AG10803 (cell line): ENCODE measurements at places on chromosomes 13 and 19.

DNA sequence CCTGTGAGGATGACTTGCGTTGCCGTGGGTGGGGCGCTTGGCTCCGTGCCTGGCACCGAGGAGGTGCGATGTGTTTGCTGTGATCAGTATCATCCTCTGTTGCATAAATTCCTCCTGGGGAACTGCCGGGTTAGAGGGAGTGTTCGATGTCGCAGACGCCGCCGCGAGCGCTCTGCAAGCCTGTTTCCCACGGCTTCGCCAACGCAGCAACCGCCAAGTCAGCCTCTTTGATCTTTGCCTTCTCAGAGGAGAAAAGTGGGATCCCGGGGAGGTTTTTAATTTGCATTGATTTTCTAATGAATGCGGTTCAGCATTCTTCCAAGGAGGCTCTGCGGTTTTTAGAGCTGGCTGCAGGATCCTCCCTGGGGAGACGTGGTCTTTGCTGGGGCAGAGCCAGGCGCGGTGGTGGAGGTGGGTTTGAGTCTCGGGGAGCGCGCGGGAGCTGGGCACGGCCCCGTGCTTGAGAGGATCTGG, 7.6 kb downstream of the GPR32 start:
- DNase-seq, result peak; percentile 8

DNA sequence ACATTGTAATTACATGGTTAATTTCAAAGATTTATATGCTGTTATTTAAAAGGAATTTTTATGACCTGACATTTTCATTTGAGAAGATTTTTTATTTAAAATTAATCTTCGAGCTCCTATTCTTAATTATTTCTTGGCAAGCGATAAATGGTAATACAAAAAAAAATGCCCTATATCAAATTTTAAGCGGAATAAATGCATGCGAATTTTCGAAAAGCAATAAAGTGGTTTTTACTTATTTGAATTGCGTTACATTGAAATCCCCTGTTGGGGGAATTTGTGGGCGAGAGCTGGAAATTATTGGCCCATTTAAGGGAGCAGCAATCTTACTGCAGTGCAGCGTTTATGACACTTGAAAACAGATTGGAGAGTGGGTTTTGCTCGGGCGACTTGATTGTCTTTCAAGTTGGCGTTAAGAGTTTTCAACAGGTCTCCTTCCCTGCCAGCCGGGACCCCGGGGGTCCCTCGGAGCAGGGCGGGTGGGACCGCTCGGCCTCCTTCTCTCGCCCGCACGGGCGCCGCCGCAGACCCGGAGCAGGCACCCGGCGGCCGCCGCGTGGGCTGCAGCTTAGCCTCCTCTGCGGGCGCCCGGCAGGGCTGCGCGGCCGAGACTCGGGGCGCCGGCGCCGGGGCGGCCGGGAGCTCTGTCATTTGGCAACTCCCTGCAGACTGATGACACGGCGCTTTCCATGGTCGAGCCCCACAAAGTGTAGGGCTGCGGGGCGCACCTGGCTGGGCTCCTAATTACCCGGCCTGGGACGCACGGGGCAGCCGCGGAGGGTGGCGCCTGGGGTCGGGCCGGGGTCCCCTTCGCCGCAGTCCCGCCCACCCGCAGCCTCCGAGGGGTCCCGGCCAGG, 255.1 kb upstream of the SOX21 start:
- DNase-seq, result no peak

- peak; percentile 96 for DNase-seq
These were observed 18.2 kb upstream of the PTBP1 start for GRCh38 chr19:778910-779653.

- no peak for DNase-seq
These were observed 1661.6 kb downstream of the SLITRK1 start for GRCh38 chr13:82220641-82221040.

GRCh38 chr19:2164020-2164998, 576 bp downstream of the DOT1L start:
- DNase-seq, result no peak

DNA sequence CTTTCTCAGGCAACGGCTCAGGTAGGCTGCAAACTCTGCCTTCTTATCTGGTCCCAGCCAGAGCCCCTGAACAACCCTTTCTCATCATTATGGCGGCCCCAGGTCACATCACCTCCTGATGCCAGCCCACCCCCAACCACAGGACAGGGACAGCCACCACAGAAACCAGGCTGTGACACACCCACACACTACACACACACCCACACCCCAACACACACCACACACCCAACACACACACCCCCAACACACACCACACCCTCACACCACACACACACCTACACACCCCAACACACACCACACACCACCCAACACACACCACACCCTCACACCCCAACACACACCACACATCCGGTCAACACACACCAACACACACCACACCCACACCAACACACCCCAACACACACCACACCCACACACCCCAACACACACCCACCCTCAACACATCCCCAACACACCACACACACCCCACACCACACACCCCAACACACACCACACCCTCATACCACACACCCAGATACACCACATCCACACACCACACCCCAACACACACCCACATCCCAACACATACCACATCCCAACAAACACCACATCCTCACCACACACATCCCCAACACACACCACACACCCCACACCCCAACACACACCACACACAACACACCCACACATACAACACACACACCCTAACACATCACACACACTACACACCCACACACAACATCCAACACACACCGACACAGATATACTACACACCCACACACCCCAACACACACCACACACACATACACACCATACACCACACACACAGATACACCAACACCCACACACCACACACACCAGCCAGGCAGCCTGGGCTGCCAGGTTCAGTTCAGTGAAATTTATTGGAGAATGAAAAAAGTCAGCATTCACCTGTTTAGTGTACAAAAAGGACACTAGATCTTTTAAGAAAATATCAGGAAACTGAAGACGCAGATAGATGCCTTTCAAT, 4.2 kb upstream of the ISYNA1 start:
- DNase-seq, result no peak

DNA sequence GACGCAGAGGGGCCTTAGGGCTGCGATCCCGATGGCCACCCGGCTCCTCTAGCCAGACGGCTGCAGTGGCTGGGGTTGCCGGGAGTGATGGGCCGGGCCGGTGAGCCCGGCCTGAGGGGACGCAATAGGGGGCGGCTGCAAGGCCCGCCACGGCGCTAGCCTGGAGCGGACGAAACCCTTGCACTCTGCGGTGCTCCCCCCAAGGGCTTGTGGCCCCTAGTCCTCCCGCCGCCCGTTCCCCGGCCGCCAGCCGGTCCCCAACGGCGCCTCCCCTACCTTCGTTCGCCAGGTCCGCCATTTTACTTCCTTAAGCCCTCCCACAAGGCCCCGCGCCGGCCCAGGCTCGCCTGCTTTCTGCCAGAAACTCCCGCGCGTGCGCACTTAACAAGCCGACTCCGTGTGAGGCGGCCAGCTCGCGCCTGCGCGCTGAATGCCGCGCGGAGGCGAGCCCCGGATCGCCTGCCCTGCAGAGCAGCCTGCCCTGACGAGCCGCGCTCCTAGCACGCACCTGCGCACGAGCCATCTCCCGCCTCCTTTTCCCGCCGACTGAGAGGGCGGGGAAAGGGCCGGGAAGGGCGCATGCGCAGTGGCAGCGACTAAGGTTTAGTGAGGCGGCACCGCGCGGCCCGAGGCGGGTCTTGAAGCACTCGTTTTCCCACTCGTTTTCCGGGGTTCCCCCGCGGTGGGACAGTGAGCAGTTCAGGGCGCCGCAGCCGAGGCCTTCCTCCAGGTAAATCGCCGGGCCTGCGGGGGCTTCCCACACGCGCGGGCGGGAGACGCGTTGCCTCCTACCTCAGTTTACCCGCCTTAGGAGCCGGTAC, at the start of gene RANBP3:
TSS of gene RANBP3 (minus strand) at position 356 of the 821 bp plus-strand sequence. CDS start at position 298, 58 bp downstream.
- peak; percentile 99 for DNase-seq

DNA sequence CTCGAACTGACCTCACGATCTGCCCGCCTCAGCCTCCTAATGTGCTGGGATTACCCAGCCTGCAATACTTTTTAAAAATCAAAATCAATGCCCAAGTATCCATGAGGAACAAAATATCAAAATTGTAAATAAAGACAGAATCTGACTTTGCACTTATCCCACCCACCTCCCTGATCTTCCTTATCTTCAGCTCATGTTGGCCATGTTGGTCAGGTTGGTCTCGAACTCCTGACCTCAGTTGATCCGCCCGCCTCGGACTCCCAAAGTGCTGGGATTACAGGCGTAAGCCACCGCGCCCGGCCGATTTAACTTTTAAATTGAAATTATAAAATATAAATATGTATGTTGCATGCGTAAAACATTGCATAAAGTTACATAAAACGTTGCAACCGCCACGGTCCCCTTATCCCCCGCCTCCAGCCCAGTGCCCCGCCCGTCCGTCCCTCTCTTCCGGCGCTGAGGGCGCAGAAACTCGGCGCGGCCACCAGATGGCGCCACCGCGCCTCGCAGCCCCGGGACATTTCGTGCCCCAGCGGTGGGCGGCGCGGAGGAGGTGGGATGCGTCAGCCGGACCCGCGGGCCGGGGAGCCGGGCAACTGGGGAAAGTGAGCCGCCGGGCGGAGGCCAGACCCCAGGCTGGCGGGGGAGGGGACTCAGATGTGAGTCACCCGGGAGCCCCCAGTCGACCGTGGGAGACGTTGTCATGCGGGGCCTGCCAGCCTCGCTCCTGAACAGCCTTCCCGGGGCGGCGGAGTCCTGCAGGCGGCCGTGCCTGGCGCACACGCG, 1.5 kb upstream of the GADD45B start:
- DNase-seq, result peak; percentile 83

DNA sequence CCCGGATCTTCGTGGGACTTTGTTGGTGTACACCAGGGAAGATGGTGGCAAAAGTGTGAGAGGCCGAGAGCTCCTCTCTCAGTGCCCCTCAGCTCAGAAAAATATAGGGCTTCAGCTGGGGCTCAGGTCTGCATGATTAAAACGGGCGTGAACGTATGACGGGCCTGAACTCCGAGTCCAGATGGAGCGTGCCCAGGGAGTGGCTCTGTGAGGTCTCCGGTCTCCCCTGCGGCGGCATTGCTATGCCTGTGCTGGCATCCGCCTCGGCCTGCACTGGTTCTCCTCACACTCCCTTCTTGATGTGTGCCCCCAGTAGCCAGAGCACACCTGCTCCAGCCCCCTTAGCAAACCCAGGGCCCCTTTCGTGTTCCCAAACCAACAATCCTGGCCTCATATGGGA, 82.0 kb downstream of the TEX29 start:
- DNase-seq, result no peak
